Fibroblast of upper back skin (primary cell): ENCODE measurements at places on chromosomes 11 and 22.

DNA sequence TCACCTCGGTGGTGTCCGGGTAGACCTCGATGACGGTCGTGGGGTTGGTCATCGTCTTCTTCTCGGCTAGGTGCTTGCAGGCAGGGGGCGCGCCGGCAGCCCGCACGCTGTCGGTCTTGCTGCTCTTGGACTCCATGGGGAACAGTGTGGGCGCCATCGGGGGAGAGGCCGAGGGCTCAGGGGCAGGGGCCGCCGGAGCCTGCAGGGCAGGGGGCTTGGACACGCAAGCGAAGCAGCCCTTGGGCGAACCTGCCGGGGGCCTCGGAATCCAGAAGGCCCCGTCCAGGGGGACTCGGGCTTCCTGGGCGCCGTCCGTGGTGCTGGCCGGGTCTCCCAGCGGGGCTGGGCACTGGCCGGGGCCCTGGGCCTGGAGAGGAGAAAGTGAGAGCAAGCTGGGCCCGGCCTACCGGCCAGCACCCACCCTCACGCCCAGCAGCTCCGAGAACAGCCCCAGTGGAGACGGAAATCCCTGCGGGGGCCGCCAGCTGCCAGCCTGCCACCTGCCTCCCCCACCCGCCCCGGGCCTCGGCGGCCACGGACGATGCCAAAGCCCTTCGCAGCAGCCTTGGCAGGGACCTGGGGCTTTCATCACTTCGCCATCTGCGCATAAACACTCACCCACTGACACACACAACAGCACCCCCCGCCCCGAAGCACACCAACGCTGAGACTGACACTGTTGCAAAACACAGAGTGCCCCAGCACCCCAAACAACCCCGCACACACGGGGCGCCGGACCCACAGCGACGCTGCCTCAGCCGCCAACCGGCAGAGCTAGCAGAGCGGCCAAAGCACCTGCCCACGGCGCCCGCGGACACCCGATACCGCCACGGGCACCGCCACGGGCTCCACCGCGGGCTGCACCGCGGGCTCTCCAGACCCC lies 2.4 kb downstream of the IFITM10 start:
- no peak for DNase-seq

- DNase-seq = no peak
These were observed 34.3 kb downstream of the NCAM1 start for GRCh38 chr11:112995423-112996090.

DNA sequence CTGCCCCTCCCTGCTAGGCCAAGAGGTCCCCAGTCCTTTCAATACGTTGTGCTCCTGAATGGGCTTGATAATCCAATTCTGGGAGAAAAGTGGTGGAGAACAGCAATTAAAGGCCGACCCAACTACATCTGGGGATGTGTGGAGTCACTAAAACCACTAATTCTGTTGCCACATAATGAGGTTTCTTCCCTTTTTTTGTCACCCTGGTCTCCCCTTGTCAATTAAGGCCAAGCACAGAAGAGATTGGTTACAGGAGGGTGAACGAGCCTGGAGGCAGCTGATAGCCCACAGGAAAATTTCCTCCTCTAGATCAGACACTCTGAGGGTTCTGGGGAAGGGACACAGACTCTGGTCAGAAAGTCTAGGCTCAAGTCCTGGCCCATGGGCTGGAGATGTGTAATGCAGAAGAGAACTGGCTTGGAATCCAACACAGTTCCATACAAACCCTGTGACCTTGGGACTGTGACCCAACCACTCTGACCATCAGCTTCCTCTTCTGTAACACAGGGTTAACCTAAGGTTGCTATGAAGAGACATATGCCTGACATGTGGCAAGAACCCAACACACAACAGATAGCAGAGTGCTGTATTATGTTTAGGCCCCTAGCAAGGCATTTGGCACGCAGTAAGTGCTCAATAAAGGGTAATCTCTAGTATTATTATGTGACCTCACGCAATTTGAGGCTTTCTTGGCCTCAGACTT lies 146.4 kb downstream of the CHST1 start:
- DNase-seq = no peak

DNA sequence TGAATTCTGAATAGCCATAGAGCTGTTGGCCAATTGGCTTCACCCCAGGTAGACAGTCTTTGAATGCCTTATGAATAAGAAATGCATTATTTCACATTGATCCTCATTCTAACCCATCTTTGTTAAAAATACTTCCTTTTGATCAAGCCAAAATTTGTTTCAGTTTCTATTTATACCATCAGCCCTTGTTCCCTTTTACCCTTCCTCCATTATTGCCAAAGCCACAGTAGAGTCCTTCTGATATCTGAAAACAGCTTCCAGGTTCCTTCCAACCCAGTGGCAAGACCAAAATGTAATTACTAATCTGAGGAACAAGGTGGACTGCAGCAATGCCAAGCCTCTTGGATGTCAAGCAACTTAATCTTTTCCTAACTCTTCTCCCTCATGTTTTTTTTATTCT lies 458.8 kb downstream of the BUD13 start:
- no peak for DNase-seq

- DNase-seq = no peak
These were observed 7.3 kb downstream of the SART1 start for GRCh38 chr11:65968600-65969482.

- DNase-seq = no peak
These were observed 9.5 kb upstream of the OSBP2 start for GRCh38 chr22:30685178-30685577.

- DNase-seq = no peak
These were observed 7.4 kb downstream of the PKNOX2 start for GRCh38 chr11:125171974-125172373.

DNA sequence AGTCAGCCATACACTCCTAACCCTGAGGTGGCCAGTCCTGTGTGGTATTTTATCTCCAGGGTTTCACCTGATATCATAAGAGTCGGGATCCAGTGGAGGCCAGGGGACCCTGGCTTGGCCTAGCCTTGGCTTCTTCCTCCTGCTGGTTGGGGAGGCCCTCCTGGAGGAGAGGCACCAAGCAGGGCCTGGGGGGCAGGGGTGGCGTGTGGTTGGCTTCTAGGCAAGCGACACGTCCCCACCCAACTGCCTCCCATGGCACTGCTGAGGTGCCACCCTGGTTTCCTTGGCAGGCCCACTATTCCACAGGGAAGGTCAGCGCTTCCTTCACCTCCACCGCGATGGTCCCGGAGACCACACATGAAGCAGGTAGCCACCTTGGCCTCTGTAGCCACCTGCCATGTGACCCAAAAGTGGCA lies 20.4 kb downstream of the PPIL2 start:
- DNase-seq = no peak
